ENCODE measurements at places on chromosomes 16 and 17. TPM values are rescaled to one million over a fixed set of nuclear protein-coding genes. Genes with fewer than 3 reads are reported as not detected.

The LHX1 gene
- total RNA-seq: not detected

The GRIN2A gene
- total RNA-seq: 1.1 TPM

The YPEL2 gene
- total RNA-seq: 11.0 TPM

The NPIPB8 gene
- 0.39 TPM for total RNA-seq

The TPPP3 gene
- total RNA-seq: 0.98 TPM

All from subcutaneous preadipocyte (primary cell).